ENCODE measurements at places on chromosomes 12 and 14. TPM values are rescaled to one million over a fixed set of nuclear protein-coding genes. Genes with fewer than 3 reads are reported as not detected.

DNA sequence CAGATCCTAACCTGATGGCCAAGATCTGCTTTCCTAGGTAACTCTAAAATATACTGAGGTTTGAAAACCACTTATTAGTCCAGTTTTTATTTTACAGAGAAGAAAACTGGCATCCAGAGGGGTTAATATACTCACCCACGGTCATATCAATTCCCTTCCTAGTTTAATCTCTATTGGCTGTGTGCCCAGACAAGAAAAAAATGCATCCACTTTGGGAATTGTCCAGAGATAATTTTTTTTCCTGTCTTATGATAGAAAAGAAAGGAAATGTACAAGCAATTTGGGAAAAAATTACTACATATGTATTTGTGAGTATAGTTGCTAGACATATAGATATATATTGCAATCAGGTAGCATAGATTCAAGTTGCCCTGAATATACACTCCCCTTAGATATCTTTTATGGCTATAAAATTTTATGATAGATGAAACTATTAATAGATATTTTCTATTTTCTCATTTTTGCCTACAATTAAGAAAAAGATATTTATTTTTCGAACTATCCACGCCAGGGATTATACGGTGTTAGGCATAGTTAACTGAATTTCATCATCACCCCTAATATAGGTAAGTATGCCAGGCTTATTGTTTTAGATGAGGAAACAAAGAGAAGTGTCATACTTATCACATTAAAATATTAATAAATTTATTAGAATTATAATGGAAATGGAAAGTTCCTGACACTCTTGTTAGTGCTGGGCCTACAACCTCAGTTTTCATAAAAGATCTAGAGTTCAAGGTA, 100.5 kb upstream of the SLC38A2 start:
- no peak for DNase-seq

DNA sequence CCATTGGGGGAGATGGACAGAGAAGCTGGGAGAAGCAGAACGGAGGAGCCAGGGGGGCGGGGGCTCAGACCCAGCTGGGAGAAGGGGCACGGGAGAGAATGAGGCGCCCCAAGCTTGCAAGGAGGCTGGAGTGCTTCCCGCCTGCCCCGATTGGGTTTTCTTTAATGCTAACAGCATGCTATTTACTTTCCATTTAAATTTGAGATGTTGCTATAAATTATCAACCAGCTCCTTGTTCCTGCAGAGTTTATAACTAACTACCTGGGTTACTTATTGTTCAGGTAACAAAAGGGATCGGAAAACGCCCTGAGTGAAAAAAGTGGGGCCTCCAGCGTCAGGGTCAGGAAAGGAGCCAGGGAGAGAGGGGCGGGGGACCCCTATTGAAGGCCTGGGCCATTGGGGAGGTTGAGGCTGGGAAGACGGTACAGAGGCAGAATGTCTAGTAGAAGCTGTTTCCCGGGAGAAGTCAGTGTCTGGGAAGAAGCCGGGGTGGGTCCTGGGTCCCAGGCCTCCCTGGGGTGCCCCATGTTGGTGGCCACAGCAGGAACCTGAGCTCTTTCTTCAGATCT, 2.5 kb downstream of the HNF1A start:
- DNase-seq = no peak

DNA sequence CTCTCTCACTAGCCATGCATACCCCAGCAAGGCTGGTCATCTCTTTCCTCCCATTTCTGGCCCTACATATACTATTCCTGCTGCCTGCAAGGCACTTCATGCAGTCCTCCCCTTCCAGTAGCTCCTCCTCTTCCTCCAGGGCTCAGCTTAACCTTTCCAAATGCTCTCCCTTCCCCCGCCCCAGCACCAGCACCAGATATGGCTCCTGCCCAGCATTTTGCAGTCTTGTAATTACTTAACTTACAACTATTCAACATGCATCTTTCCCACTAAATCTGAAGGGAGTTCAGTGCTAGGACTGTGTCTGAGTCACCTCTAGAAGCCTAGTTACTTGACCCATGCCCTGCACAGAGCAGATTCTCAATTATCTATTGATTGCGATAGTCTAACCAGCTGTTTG, 1.8 kb upstream of the FBXO21 start:
- no peak for DNase-seq

The M6PR gene
- 135 TPM for total RNA-seq

DNA sequence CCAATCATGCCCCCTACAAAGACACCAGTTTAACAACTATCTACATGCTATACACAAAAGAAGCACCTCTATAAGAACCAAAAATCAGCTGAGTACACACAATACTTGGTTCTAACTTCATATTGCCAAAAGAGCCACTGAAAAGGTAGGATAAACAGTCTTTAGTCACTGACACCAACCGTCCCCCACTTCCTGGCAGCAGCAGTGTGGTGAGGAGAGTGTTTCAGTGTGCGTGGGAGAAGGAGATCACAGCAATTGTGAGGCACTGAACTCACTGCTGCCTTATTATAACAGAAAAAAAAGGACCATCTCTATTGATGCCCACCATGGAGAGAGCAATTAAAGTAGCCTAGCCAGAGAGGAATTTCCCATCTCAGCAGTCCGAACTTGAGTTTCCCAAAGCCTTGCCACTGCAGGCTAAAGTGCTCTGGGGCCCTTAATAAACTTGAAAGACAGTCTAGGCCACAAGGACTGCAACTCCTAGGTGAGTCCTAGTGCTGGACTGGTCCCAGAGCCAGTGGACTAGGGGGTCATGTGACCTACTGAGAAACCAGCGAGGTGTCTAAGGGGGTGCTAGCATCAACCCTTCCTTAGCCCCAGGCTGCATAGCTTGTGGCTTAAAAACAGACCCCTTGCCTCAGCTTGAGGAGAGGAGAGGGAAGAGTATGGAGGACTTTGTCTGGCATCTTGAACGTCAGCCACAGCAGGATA, 37.1 kb upstream of the LMNTD1 start:
- no peak for DNase-seq

The BMP4 gene
- total RNA-seq = 0.46 TPM

The KRT1 gene
- not detected for total RNA-seq

The NAA25 gene
- 39.2 TPM for total RNA-seq

The FRMD6 gene
- 3.9 TPM for total RNA-seq

GRCh38 chr12:69682110-69682755, 16.9 kb downstream of the BEST3 start:
- no peak for DNase-seq

GRCh38 chr14:21038441-21039422, 3.4 kb upstream of the RNASE7 start:
- DNase-seq = no peak

DNA sequence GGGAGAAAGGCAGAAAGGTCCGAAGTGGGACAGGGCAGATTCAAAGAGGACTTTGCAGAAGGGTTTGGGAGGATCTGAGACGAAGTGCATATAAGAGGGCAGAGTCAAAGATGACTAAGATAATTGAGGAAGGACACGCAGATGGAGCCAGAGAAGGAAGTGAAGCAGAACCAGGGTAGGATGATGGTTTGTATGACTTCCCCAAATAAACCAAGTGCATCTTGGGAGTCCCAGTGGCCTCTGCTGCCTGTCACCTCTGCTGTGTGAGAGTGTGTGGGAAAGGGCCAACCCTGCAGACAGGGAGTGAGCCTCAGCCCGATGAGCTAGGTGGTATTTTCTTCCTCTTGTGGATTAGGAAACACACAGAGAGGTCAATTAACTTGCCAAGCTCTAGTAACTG, 36.8 kb downstream of the FLVCR2 start:
- no peak for DNase-seq

The KRT74 gene
- not detected for total RNA-seq
